ENCODE measurements at places on chromosomes 3 and 15.

- no peak for DNase-seq
Observed at GRCh38 chr3:69983546-69984265, 15.8 kb upstream of the SAMMSON start.

DNA sequence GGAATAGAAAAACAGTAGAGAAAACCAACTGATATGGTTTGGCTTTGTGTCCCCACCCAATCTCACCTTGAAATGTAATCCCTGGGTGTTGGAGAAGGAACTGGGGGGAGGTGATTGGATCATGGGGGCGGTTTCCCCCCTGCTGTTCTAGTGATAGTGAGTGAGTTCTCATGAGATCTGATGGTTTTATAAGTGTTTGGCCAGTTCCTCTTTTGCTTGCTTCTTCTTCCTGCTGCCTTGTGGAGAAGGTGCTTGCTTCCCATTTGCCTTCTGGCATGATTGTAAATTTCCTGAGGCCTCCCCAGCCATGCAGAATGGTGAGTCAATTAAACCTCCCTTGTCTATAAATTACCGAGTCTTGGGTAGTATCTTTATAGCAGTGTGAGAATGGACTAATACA is 48.4 kb downstream of the EOMES start:
- no peak for DNase-seq

DNA sequence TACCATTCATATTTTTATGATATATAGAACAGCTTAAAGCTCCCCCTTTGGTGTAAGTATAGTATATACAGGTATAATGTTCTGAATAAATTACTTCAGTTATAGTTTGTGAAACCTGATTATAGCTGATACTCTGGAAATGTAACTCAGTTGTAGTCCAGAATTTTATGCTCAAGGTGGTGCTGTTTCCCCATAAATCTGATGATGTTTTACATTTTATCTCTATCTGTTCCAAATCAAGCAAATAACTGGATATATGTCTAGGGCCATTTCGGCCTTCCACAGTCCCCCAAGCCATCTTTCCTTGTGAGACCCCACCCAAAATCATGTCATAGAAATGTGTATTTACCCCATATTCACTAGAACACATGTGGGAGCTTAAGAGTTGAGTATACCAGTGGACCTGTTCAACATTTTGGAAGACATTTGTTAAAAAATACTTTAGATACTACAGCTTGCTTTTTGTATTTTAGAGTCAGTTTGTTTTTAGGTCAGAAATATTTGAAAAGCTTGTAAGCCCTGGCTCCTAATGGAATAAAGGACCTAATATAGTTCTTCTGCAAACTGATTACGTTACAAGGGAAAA is 107.1 kb downstream of the ATG7 start:
- DNase-seq = peak; percentile 56

DNA sequence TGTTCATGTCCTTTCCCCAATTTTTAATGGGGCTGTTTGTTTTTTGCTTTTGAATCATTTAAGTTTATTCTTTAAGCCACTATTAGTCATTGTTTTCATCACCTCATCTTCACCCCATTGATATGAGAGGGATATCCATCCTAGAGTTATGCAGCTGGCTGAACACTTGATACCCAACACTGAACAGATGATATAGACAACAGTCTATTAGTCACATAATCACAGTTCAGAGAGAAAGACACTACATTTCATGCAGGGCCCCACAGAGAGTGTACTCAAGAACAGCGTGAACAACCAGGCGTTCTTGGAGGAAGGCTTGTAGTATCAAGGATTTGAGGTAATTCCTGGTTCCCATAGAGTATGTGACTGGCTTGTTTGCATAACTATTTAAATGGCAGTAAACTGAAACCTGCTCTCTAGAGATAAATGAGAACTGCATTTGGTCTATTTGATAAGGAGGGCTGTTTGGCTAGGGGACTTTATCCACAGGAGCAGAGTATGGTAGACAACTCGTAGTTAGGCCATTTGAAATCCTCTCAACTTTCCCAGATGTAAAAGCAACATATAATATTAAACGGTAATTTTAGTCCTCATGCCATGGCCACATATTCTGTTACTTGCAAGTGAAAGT is 618.7 kb downstream of the SI start:
- no peak for DNase-seq

DNA sequence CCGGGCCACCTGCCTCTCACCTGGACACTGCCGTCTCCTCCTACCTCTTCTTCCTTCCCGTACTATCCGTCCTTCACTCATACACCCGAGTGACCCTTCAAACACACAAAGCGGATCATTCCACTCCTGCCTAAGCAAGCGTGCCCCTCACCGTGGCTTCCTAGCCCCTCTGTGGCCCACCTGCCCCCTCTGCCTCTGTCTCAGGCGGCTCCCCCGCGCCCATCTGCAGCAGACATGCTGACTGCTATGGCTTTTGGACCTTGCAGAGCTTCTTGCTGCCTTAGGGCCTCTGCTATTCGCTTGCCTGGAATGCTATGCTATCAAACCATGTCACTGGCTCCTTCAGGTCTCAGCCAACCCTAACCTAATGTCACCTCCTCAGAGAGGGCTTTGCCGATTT is 38.1 kb downstream of the SLC28A1 start:
- no peak for DNase-seq

- peak; percentile 10 for DNase-seq
Observed at GRCh38 chr3:71784914-71785531, at the start of gene PROK2. Gene PROK2 (minus strand): TSS chr3:71785148. CDS start chr3:71785052, 96 bp downstream.

- no peak for DNase-seq
Observed at GRCh38 chr15:31297575-31298456, 28.8 kb upstream of the KLF13 start.

- DNase-seq = no peak
Observed at GRCh38 chr3:126396536-126396935, 1.8 kb downstream of the CFAP100 start.

DNA sequence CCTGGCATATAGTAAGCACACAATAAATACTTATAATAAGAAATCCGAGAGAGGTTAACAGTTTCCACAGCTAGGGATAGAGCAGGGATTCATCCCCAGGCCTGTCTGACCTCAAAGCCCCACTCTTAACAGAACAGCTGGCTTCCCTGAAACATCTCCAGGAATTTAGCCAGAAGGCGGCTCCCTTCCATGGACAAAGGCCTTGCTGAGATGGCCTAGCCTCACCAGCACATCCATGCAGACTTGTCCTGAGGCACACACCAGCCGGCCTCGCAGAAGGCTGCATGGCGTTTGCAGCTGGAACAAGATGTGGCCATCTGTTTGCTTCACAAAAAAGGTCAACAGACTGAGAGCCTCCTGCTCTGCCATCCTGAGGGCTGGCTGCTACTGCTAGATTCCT is 245.4 kb downstream of the SLCO3A1 start:
- DNase-seq = peak; percentile 15

DNA sequence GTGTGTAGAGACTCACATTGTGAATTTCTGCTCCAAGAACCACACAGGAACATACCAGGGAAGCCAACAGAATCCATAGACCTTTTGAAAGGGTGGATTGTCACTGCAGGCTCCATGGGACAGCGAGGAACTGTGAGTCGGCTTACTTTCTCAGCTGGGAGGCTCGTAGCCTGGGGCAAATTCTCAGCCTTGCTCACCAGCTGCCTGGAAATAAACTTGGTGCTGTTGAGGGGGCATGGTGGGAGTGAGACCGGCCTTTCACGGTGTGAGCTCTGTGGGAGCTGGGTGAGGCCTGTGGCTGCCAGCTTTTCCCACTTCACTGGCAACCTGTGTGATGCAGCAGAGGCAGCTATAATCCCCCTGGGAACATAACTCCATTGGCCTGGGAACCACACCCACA is 146.6 kb upstream of the P2RY1 start:
- DNase-seq = no peak

- DNase-seq = peak; percentile 51
Observed at GRCh38 chr3:158532099-158532734, 38.8 kb upstream of the MLF1 start.

- no peak for DNase-seq
Observed at GRCh38 chr3:133915685-133916658, 20.3 kb upstream of the RAB6B start.

DNA sequence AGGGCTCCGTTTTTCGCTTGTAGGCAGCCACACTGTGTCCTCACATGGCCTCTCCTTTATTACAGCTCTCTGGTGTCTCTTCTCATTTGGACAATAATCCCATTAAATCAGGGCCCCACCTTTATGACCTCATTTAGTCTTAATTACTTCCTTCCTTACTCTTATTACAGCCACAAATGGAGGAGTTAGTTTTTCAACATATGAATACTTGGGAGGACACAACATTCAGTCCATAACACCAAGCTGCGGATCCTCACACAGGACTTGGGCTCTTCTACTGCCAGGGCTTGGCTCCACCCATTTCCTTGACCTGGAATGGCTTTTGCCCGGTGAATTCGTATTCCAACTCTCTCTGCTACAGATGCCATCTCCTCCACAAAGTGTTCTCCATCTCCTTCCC is 74.3 kb upstream of the SLC7A14 start:
- no peak for DNase-seq

Data from AG08395 (cell line).